Mucosa of descending colon (tissue), 3 donors: ENCODE measurements at places on chromosomes 5 and 9. TPM values are rescaled to one million over a fixed set of nuclear protein-coding genes. Genes with fewer than 3 reads are reported as not detected.

Gene HTR4
- total RNA-seq, result 18.8 TPM

Gene RASGRF2
- total RNA-seq, result 2.0 TPM

Gene SELENOP
- 2,199 TPM for total RNA-seq

Gene PCDH12
- total RNA-seq, result 3.2 TPM

Gene PRUNE2
- total RNA-seq, result 48.2 TPM

Gene ADCY2
- total RNA-seq, result 2.2 TPM
